ENCODE measurements at places on chromosomes 3 and 15.

GRCh38 chr15:99427210-99427609, 138.6 kb upstream of the MEF2A start:
- DNase-seq: no peak

DNA sequence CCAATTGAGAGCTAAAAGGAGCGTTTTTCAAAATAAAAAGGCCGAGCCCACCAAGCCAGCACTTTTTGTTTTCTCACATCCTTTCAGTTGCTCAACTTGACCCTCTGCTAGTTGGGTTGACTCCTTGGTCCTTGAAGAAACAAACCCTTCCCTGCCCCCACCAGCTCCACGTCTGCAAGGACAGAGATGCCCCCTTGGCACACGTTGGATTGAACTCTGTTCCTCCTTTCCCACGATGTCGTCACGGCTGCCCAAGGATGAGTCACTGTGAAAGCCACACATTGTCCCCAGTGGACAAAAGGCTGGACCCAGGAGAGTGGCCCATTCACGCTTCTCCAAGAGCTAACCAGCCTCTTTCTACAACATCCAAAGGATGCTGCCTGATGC, 43.0 kb upstream of the SPATA12 start:
- peak; percentile 45 for DNase-seq

- no peak for DNase-seq
Measured at GRCh38 chr3:100879195-100879810, 113.9 kb downstream of the ABI3BP start.

DNA sequence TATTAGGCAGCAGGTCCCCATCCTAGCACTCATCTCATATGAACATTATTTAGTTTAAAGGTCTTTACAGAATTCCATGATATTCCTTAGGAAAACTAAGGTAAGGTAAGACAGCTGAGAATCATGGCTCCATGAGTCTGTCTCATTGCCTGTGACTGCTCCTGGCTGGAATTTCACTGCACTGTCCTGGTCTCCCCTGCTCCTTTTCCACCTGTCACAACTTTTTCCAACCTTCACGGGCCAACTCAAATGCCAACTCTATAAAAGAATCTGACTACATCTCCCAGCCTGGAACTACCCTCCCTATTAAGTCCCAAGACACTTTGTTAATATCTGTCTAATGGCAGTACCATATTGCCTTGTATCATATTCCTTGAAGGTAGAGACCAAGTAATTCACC, 7.6 kb downstream of the CNBP start:
- no peak for DNase-seq

DNA sequence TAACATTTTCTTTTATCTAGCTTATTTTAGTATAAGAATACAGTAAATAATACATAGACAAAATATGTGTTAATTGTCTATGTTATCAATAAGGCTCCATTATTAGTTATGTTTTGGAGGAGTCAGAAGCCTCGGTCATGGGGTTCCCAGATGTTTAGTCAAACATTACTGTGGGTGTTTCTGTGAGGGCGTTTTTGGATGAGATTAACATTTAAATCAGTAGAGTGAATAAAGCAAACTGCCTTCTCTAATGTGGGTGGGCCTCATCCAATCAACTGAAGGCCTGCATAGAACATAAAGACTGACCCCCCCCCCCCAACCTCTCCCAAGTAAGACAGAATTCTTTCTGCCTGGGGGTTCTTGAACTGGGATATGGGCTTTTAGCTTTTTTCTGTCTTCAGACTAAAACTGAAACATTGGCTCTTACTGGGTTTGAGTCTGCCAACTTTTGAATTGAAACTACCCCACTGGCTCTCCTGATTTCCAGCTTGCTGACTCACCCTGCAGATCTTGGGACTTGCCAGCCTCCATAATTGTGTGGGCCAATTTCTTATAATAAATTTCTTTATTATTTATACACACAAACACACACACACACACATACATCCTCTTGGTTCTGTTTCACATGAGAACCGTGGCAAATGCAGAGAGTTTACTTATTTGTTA, 192.0 kb downstream of the TPRG1 start:
- peak; percentile 31 for DNase-seq

DNA sequence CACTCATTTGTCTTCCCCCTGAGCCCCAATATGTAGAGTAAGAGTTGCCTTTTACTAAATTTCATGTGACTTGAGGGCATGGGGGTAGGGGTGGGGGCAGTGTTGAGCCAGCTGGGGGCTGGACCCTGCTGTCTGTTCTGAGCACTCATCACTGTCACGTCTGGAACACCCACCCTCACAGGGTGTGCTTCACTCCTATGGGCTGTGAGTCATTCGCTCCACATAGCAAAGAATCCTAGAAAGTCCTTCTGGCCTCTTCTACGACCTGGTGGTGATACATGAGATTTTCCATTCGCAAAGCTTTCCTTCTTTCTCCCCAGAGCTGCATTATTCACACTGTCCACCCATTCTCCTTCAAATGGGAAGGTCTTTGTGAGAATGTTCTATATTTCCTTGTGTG, 43.6 kb upstream of the MGLL start:
- no peak for DNase-seq

DNA sequence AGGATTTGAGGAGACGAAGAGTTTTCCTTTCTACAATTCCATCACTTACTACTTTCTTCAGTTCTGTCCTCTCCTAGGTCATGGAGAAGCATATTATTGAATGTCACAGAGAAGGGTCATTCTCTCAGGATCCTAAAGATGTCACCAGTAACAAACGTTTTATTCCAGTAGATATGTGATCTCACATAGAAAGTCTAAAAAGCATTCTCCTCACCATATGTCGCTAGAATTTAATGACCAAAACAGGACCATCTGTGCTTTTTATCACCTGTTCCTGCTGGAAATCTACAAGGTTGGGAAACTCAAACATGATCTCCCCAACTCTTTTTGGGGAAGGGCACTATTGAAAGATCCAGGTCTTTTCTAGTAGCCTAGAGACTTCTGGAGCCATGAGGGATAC, 24.0 kb upstream of the FRMD5 start:
- DNase-seq: no peak

- DNase-seq: no peak
Measured at GRCh38 chr3:59782664-59783063, 732.8 kb upstream of the CFAP20DC start.

DNA sequence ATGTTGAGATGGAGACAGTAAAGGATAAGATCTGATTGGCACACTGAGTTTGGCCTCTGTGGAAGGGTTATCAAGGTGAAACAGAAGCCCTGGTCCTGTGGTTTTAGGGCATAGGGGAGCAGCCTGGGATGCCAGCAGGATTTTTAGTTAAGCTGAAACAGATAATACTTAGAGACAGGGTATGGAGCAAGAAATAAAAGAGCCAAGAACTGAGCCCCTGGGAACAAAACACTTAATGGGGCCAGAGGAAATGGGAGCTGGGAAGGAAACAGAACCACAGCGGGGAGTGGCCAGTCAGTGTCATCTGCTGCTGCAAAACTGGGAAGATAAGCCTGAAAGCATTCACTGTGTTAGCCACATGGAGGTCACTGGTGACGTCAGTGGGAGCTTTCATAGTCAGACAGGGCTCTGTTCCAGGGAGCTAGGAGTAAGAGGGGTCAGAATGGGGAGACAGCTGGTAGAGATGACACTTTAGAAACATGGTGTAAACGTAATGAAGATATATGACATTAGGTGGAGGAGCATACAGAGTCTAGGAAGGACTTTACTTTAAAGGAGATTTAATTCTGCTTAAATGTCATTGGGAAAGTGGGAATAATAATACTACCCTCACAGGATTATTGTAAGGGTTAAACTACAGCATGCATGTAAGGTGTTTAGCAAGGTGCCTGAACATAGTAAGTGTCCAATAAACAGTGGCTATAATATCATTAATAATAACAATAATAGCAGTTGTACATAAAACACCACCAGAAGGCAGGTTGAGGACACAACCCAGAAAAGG, 172.7 kb upstream of the CTNNB1 start:
- DNase-seq: peak; percentile 3

GRCh38 chr3:31132132-31132769, 237.8 kb upstream of the GADL1 start:
- peak; percentile 35 for DNase-seq
